ENCODE measurements at places on chromosomes 3 and 15. TPM values are rescaled to one million over a fixed set of nuclear protein-coding genes. Genes with fewer than 3 reads are reported as not detected.

DNA sequence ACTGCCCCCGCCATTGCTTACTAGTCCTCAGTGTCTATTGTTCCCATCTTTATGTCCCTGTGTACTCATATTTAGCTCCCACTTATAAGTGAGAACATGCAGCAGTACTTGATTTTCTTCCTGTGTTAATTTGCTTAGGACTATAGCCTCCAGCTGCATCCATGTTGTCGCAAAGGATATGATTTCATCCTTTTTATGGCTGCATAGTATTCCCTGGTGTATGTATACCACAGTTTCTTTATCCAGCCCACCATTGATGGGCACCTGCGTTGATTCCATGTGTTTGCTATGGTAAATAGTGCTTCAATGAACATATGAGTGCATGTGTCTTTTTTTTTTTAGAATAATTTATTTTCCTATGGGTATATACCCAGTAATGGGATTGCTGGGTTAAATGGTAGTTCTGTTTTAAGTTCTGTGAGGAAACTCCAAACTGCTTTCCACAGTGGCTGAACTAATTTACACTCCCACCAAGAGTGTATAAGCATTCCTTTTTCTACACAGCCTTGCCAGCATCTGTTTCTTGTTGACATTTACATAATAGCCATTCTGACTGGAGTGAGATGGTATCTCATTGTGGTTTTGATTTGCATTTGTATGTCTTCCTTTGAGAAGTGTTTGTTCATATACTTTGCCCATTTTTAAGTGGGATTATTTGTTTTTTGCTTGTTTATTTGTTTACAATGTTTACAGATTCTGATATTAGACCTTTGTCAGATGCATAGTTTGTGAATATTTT is 53.7 kb downstream of the GALK2 start:
- peaks cover 8% of the 10 kb centered on the region for H3K4me1 ChIP-seq
- no peak overlapping the region for H3K27ac ChIP-seq
- no peak overlapping the region for H3K4me3 ChIP-seq

- H3K27ac ChIP-seq: no peak overlapping the region
- H3K4me3 ChIP-seq: no peak overlapping the region
- no peaks in the 10 kb centered on the region for H3K36me3 ChIP-seq
- no peaks in the 10 kb centered on the region for H3K27me3 ChIP-seq
- peaks cover 4% of the 10 kb centered on the region for H3K4me1 ChIP-seq
These were observed 162.9 kb upstream of the CMC1 start for GRCh38 chr3:28078536-28078935.

DNA sequence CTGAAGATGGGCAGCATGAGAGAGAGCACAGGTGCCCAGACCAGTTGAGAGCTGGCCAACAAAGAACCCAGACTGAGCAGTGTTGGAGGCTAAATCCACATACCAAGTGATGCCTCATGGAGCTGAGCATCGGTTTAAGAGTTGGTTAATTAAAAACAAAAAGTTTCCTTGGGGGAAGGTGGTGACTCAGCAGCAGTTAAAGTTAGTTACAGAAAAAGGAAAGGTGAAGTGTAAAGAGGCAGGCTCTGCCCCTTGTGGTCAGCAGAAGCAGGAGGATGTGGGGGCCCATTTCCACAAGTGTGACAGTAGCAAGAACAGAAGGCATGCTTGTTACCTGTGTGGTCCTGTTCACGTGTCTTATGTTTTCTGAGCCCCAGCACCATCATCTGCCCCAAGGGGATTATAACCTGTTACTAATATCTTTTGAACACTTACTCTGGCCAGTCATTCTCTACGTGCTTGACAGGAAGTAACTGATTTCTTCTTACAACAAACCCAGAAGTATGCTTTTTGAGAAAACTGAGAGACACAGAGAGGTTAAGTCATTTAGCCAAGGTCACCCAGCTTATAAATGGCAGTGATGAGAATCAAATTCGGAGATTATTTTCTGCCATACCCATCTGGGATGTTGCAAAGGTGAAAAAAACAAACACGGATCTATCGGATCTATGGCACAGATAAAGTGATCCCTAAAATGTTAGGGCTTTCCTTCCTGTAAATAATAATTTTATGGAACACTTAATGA is 91.0 kb downstream of the EPHB1 start:
- H3K4me3 ChIP-seq: no peak overlapping the region
- H3K27me3 ChIP-seq: no peaks in the 10 kb centered on the region
- no peak for DNase-seq
- peaks cover 3% of the 10 kb centered on the region for H3K36me3 ChIP-seq
- H3K4me1 ChIP-seq: no peaks in the 10 kb centered on the region
- peak overlapping the region; percentile 21 for H3K27ac ChIP-seq

DNA sequence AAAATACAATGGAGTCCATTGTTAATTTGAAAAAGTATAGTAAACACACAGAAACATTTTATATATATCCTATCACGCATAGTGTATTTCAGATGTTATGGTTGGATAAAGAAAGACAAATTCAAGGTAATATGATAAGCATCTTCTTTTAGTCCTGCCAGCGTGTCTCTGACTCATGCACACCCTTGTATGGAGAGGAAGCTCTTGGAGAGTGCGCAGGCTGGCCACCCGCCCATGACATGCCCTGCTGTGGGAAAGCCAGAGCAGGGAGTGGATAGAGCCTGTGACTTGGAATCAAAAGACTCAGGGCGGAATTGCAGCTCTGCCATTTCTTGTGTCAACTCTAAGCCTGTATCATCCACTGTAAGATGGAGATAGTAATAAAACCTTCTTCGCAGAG is 23.0 kb upstream of the COPG1 start:
- no peaks in the 10 kb centered on the region for H3K27me3 ChIP-seq
- no peak for DNase-seq
- H3K36me3 ChIP-seq: no peaks in the 10 kb centered on the region
- peaks cover 5% of the 10 kb centered on the region for H3K4me1 ChIP-seq

DNA sequence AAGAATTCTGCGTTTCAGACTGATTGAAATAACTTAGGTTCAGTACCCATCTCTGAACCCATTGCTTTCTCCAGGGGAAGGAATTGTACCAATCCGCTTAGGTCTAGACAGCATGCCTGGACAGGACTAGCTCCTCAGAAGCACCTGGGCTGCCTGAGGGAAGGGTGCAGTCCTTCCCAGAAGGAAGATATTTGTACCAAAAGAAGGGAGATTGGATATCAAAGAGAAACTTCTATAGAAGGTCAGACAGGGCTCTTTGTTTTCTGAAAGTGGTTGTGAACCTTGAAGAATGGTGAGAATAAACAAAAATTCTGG is 133.8 kb upstream of the LRTM1 start:
- no peaks in the 10 kb centered on the region for H3K36me3 ChIP-seq
- no peak for DNase-seq
- no peak overlapping the region for H3K4me3 ChIP-seq
- no peak overlapping the region for H3K27ac ChIP-seq
- H3K27me3 ChIP-seq: no peaks in the 10 kb centered on the region
- H3K4me1 ChIP-seq: peaks cover 21% of the 10 kb centered on the region

Gene FGF12
- 3.0 TPM for total RNA-seq

Gene POPDC2
- total RNA-seq: 3.8 TPM

Gene MYRIP
- 0.48 TPM for total RNA-seq

Gene SCN11A
- 0.63 TPM for total RNA-seq

All from neural crest cell (in vitro differentiated cells).